ENCODE measurements at places on chromosomes 4 and X.

DNA sequence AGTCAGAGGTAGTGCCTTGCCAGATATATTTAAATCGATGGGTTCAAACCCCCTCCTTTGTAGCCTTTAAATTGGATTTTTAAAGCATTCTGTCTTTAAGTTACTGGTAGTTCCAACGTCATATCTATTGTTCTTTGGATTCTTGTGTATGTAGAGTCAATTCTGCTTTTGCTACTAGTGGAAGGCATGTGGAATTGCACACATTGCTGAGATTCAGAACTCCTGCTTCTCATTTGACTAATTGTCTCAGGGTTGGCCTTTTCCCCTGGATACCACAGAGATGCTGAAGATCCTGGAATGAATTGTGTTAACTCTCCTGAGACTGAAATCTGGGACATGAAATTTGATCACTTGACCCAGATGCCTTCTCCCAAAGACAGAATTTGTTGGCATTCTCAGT lies 328.3 kb upstream of the RPS6KA3 start:
- H3K36me3 ChIP-seq: no peaks in the 10 kb centered on the region
- H3K4me3 ChIP-seq: no peak overlapping the region
- H3K27ac ChIP-seq: no peak overlapping the region
- no peaks in the 10 kb centered on the region for H3K4me1 ChIP-seq

GRCh38 chr4:20289782-20290181 lies 38.1 kb downstream of the SLIT2 start:
- no peak overlapping the region for H3K27ac ChIP-seq
- H3K27me3 ChIP-seq: no peaks in the 10 kb centered on the region
- no peak for DNase-seq
- H3K4me1 ChIP-seq: no peaks in the 10 kb centered on the region
- H3K4me3 ChIP-seq: no peak overlapping the region

GRCh38 chrX:49243166-49243565 lies 7.9 kb downstream of the CCDC22 start:
- DNase-seq: no peak
- peaks cover 51% of the 10 kb centered on the region for H3K36me3 ChIP-seq
- no peaks in the 10 kb centered on the region for H3K27me3 ChIP-seq
- H3K4me3 ChIP-seq: no peak overlapping the region
- no peak overlapping the region for H3K27ac ChIP-seq

DNA sequence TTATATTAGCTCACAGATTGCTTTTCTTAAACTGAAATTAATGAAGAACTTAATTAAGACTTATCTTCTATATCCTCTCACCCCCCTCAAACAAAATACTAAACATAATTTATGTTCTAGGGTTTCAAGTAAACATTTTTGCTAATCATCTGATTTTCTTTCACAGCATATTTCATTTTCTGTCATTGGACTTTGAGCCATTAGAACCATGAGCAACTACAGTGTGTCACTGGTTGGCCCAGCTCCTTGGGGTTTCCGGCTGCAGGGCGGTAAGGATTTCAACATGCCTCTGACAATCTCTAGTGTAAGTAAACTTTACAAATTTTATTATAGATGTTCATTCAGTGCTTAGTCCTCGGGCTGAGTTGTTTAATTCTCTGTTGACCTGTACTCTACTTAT lies 3.3 kb downstream of the PDLIM5 start:
- H3K4me1 ChIP-seq: peaks cover 6% of the 10 kb centered on the region
- no peak for DNase-seq
- H3K36me3 ChIP-seq: no peaks in the 10 kb centered on the region
- H3K27ac ChIP-seq: no peak overlapping the region

GRCh38 chr4:150591904-150592303 lies 10.0 kb downstream of the MAB21L2 start:
- H3K4me3 ChIP-seq: no peak overlapping the region
- no peaks in the 10 kb centered on the region for H3K27me3 ChIP-seq
- no peak for DNase-seq

DNA sequence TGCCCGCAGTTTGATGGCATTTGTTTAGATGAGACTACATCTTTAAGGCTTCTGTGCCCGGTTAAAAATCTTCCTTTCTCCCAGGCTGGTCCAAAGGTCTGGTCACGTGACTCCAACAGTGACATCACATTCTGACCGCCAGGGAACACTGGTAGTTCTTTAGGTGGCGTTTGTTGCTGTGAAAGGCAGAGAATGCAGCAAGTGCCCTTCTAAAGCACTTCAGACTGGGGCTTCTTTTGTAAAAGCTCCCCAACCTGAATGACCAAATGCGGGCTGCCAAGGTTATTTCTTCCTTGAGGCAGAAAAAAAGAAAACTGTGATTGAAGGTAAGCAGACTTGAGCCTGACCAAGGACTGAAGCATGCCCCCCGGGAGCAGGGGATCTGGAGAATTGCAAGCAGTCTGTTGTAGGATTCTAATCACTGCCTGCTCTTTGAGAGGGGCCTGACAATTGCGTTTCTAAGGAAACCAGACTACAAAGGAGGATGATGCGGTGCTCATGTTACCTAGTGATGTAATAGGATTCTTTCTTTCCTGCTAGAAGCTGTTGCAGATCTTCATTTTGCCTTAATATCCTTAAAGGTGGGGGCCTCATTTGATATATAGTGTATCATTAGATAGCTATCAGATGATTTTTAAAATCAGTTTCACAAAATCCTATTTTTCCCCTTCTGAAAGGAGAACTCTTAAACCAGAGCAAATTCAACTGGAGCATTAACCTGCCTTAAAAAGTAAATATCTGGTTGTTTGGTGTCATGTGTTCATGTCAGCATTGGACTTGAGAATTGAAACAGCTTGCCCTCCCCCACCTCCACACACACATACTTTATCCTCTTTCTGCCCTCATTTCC lies 133.1 kb downstream of the AKAP4 start:
- H3K27me3 ChIP-seq: no peaks in the 10 kb centered on the region
- no peaks in the 10 kb centered on the region for H3K36me3 ChIP-seq
- no peak overlapping the region for H3K4me3 ChIP-seq
- DNase-seq: no peak
- H3K27ac ChIP-seq: no peak overlapping the region
- H3K4me1 ChIP-seq: no peaks in the 10 kb centered on the region

DNA sequence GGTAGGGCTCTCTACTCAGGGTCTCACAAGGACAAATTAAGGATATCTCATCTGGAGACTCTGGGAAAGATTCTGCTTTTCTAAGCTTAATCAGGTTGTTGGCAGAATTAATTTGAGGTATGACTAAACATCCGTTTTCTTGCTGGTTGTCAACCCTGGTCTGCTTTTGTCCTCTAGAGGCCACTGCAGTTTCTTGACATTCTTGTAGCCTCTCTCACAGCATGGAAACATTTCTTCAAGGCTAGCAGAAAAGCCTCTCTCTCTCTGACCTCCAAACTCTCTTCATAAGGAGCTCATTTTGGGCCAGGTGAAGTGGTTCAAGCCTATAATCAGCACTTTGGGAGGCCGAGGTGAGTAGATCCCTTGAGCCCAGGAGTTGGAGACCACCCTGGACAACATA lies 749.5 kb upstream of the PCDH7 start:
- no peak for DNase-seq
- H3K27ac ChIP-seq: no peak overlapping the region
- no peaks in the 10 kb centered on the region for H3K27me3 ChIP-seq
- no peaks in the 10 kb centered on the region for H3K36me3 ChIP-seq
- no peaks in the 10 kb centered on the region for H3K4me1 ChIP-seq

- DNase-seq: no peak
- no peak overlapping the region for H3K4me3 ChIP-seq
- no peaks in the 10 kb centered on the region for H3K36me3 ChIP-seq
- no peaks in the 10 kb centered on the region for H3K4me1 ChIP-seq
- no peaks in the 10 kb centered on the region for H3K27me3 ChIP-seq
These were observed 47.8 kb downstream of the HTT-AS start for GRCh38 chr4:3026540-3026939.

DNA sequence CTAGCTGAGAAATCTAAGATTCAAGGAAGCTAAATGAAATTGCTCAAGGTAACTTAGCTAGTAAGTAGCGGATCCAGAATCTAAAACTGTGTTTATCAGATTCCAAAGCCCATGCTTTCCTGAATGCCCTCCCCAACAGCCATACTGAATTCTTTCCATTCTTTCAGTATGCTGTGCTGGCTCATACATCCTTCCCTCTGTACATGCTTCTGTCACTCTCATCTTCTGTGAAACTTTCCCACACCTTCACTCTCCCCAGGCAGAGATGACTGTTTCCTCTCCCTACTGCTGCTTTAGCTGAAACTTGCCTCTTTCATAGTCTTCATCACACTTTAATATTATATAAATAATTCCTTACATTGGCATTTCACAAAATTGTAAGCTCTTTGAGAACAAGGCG lies 39.3 kb upstream of the SMARCAD1 start:
- DNase-seq: no peak
- H3K27me3 ChIP-seq: no peaks in the 10 kb centered on the region
- H3K36me3 ChIP-seq: no peaks in the 10 kb centered on the region

DNA sequence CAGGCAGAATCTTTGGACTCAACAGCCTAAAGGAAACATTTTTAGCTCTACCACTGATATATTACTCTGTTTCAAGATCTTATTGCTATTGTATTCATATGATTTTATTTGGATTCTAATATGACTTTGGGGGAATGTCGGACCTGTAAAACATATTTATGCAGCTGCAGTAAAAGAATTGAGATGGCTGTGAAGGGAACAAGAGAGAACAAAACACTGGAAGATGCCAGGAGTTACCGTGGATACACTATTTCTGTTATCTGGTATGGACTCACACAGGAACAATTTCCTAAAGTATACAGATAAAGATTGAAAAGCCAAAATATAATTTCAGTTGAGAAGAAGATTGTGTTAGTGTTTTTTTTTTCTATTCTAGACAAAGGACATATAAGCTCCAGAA lies 113.0 kb upstream of the DCLK2 start:
- no peak overlapping the region for H3K27ac ChIP-seq
- no peaks in the 10 kb centered on the region for H3K36me3 ChIP-seq
- no peak overlapping the region for H3K4me3 ChIP-seq
- no peak for DNase-seq

DNA sequence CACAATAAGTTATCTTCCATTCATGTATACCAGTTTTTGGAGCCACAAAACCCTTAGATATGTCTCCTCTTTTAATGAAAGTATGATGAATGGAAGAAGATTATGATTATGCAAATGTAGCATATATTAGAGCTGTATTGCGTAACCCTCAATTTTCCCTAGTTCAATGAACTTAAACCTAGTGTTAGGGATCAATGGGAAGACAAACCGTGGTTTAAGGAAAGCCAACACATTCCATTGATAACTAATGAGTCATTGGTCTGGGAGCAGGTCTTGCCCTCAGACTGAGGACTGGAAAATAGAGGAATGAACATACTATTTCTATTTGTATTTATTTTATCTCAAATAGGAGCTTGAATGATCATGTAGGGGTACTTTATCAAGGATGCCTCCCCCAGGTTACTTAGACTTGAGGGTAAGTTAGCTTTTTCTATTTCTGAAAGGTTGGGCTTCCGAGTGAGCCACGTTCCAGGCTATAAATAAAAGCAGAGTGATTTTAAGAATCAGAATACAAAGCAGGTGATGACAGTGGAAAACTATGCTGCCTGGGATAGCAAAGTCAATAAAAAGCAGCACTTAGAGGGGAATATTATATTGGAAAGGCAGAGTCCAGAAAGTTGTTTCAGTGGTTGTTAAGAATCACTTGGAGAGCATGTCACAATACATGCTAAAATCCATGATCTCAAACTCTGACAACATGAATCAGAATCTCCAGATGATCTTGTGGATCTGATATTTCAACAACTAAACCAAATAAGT lies 356.0 kb downstream of the ADAM29 start:
- H3K36me3 ChIP-seq: no peaks in the 10 kb centered on the region
- no peak overlapping the region for H3K4me3 ChIP-seq
- no peaks in the 10 kb centered on the region for H3K4me1 ChIP-seq
- DNase-seq: no peak
- no peaks in the 10 kb centered on the region for H3K27me3 ChIP-seq

- no peaks in the 10 kb centered on the region for H3K36me3 ChIP-seq
- peak overlapping the region; percentile 51 for H3K4me3 ChIP-seq
- peaks cover 17% of the 10 kb centered on the region for H3K4me1 ChIP-seq
- H3K27me3 ChIP-seq: no peaks in the 10 kb centered on the region
These were observed 1.0 kb upstream of the TMEM131L start for GRCh38 chr4:153465140-153465539.

DNA sequence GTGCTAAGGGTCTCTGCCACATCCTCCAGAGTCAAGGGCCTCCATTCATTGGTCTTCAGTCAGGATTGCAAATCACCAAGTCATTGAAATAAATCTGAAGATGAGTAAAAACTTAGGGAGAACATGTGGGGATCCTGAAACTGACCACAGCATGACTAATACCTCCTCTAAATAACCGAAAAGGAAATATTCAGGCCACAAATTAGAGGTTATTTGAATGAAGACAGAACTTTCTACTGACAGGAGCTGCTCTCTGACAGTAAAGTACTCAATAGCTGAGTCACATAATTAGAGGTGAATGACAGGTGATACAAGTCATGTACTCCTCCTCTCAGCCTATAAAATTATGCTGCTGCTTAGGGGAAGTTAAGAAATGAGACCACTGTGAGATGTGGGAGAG lies 240.2 kb upstream of the F9 start:
- no peak for DNase-seq
- H3K4me3 ChIP-seq: no peak overlapping the region
- no peaks in the 10 kb centered on the region for H3K4me1 ChIP-seq
- no peaks in the 10 kb centered on the region for H3K36me3 ChIP-seq
- H3K27ac ChIP-seq: no peak overlapping the region

DNA sequence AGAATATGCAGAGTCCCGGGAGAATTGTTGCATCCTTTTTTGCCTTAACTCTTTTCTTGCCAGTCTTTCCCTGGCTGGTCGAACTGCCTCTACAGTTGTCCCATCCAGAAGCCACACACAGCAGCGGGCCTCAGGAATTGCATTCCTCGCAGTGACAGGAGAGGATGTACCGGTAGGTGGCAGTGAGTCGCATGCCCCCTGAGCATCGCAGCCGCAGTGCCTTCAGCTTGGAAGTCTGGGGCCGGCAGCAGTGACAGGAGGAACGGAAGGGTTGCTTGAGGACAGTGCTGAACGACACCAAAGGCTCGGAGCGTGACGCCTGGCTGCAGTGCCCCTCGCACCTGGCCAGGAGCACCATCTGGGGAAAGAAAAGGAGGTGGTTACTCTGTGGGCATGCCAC lies 23.5 kb downstream of the NDP start:
- peak; percentile 40 for DNase-seq
- no peak overlapping the region for H3K4me3 ChIP-seq
- no peak overlapping the region for H3K27ac ChIP-seq
- H3K4me1 ChIP-seq: no peaks in the 10 kb centered on the region

Data from thymus (tissue), 14 donors.